ENCODE measurements at places on chromosomes 5 and 9.

DNA sequence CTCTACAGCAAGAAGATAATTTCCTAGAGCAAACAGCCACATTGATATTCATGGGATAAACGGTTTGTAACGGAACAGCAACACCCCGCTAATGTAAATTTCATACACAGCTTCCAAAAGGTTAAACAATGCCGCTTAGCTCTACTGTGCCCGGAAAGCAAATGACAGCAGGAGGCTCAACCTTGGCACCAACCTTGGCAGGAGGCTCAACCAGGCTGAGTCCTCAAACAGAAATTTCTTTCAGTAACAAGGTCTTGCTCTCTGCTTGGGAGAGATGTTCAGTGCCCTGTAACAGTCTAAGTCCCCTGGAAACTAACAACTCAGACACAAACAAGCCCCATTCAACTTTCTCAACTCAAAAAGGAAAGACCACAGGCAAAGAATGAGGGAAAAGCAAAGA lies 11.1 kb upstream of the PPP1R2B start:
- DNase-seq = no peak

GRCh38 chr9:93247892-93248291 lies 64.0 kb downstream of the WNK2 start:
- DNase-seq = no peak

DNA sequence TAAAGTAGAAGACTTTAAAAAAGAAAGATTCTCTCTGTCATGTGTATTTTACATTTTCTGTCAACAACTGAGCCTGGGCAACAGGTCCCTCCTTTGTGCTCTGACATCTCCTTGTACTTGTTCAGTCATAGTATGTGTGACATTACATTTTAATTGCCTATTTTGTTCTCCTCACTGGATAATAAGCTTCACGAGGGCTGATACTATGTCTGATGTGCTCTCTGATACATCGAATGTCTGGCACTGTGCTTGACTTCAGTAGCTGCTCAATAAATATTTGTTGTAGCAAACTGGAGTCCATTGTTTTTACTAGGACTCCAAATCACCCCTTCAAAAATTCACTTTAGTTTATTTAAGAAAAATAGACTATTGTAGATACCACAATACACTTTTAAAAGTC lies 482.0 kb downstream of the RASEF start:
- DNase-seq = no peak

- DNase-seq = peak; percentile 29
Measured at GRCh38 chr9:91036826-91037510, 235.3 kb downstream of the SYK start.

DNA sequence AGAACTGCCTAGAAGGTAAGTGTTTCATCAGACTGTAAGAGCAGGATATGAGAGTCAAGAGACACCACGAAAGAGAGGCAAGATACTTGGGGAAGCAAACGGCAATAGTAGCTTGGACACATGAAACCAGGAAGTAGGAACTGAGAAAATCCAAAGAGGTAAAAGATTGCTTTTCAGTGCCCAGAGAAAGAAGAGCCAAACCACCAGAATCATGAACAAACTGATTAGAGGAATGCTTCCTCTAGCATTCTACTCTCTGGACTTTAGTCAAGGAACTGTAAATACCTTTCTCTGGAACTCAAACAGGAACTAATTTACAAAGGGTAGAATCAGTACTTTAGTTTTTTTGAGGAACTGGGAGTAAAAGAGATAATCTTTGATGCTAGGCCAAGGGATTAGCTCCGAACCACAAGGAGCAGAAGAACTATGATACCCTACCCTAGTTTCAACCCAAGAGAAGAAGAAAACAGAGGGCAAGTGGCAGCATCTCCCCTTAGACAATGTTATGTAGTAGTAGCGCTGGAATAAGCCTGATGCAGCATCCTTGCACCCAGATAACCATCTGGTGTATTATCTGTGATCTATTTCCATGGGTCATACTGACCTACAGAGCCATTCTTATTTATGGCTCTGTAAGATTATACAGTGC lies 41.3 kb downstream of the EFCAB9 start:
- no peak for DNase-seq

DNA sequence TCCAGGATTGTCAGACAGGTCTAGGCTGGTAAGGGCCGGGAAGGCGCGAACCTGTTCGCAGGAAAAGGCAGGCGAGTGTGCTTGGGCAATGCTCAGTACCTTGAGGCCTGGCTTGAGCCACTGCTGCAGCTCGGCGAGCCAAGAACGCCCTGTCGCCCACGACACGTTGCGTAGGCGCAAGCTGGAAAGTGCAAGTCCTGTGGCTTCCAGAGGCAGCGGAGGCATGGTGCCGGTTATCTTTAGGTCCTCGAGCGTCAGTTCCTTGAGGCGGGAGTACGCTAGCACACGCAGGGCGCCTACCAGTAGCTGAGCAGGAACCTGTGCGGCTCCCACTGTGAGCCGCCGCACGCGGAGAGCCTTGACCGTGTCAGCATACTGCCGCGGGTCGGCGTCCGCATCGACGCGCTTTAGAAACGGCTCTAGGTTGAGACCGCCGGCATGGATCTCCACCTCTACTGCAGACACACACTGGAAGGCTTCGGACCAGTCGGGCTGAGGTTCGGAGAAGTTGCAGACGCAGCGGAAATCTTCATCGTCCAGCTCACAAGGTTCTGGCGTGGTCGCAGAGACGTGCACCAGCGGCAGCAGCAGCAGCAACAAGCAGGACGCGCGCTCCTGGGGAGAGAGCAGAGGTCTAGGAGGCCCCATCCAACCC lies 482 bp downstream of the CD14 start:
- no peak for DNase-seq

DNA sequence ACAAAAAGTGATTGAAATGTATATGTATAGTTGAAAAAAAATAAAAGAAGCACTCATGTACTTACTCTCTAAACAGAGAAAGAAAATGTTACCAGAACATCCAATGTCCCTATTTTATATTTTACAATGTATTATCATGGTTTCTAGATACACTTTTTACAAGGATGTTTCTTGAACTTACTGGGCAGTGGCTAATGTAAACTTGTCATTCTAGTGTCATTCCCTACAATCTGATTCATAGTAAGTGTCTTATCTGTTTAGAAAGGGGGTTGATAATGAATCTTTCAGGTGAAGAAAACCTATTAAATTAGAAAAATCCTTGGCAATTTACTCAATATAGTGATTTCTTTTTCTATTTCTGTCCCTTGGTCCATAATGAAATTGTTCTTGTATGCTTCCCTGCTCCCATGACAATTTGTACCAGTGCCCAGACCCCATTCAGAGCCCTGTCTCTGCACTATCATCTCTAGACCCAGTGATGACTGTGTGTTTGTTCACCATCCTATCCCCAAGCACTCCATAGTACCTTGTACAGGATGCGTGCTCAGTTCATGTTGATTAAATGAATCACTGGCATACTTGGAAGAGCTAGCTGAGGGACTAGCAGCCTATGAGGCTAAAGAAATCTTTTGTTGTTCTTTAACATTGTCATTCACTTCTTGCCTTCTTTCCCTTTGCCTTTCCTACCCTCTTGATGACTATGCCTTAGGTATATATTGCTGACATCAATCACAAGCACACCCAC lies 101.2 kb downstream of the HMHB1 start:
- DNase-seq = no peak

DNA sequence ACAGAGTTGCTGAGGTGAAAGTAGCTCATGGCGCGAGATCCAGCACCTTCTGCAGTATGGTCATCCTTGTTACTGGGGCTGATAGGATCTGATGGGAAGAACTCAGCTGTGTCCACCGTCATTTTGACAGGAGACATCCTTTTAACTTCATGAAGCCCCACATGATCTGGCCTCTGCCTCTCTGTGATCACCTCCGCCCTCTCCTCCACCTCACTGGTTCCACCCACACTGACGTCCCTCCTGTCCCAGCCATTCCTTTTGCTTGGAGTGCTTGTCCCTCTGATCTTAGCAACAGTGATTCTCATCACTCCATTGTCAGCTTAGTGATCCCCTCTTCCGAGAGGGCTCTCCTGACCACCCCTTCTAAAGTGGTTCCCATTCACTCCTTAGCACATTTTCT lies 25.8 kb downstream of the NEUROG1 start:
- DNase-seq = no peak

GRCh38 chr9:126050605-126050990 lies 276.0 kb upstream of the MVB12B start:
- no peak for DNase-seq

GRCh38 chr9:84850830-84851392 lies 181.4 kb downstream of the NTRK2 start:
- no peak for DNase-seq

DNA sequence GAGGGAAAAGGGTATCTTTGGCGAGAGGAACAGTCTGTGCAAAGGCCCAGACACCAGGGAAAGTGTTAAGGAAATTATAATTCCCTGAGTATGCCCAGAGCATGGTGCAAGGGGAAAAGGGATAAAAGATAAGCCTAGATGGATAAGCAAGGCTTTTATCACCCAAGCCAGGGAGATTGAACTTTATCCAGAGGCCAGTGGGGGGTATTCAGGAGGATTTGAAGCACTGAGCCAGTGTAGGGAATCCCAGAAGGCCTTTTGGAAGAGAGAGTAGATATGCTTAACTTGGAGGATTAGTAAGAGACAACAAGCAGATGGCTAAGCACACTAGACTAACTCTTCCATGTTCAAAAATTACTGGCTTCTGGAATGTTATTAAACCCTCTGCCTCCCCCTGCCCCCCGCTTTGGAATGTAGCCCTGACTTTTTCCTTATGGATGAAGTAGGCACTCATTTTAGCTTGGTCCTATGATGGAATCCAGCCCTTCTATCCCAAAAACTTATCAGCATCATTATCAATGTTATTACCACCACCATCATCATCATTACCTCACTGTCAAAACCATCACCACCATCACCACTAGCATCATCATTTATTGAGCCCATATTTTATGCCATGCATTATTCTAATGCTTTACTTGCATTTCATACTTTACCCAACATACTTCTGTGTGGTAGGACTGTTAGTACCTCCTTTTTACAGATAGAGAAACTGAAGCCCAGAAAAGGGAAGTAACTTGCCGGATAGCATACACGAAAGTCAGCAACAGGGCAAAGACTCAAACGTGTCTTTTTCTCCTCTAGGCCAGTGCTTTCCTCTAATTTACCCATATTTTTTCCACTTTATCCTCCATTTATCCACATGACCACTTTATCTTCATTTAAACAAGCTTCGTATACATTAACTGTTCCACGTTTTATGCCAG lies 237.0 kb downstream of the PAPPA start:
- DNase-seq = no peak

- DNase-seq = no peak
Measured at GRCh38 chr9:114829574-114830440, 24.0 kb upstream of the TNFSF15 start.

DNA sequence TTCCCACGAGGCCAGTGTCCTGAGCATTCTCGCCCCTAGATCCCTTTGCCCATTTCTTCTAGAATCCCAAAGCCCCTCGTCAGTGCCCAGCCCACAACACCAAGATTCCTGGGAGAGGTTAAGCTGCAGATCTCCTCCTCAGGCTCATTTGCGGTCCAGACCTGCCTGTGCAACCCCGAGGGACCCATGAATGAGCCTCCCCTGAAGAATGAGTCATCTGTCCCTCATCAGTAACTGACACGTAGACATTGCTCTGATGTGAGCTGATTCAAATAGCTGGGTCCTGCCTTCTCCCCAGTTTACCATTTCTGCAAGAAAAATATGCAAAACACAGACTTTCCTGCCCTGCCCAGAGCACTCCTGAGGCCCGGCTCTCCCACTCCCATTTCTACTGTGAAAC lies 92.8 kb downstream of the ADCY2 start:
- DNase-seq = no peak

DNA sequence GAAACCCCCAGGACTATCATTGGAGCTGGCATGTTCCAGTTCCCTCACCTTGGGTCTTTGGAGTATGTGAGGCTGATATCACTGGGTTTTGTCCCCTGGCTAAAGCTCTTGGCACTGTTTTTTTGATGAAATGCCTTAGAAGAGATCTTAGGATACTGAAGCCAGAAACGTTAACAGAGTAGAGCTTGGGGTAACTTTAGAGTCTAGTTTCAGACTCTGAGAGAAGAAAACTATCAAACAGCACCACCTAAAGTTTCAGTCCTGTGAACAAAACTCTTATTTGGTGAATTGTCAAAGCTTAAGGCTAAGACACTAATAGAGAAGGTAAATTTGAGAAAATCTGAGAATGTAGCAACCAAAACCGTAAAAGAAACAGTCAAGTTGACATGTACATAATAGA lies 111.7 kb upstream of the PUM3 start:
- no peak for DNase-seq

GRCh38 chr9:134959126-134959970 lies 41.6 kb upstream of the FCN1 start:
- DNase-seq = no peak

DNA sequence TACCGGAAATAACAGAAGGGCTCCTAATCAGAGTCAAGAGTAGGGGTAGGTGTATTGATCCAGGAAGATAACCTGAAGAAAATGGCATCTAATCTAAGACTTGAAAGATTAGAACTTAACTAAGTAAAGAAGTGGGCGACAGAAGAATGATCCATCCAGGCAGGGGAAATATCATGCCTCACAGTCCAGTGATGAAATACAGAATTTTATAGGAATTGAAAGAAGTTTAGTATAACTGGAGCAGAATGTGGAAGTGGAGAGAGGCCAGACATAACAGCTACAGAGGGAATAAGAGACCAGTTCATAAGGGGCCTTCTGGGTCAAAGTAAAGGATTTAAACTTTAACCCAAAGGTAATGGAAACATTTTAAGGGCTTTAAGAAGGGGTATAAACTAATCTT lies 42.2 kb downstream of the ERP44 start:
- DNase-seq = no peak

- no peak for DNase-seq
Measured at GRCh38 chr5:177310757-177311391, 824 bp downstream of the MXD3 start.

DNA sequence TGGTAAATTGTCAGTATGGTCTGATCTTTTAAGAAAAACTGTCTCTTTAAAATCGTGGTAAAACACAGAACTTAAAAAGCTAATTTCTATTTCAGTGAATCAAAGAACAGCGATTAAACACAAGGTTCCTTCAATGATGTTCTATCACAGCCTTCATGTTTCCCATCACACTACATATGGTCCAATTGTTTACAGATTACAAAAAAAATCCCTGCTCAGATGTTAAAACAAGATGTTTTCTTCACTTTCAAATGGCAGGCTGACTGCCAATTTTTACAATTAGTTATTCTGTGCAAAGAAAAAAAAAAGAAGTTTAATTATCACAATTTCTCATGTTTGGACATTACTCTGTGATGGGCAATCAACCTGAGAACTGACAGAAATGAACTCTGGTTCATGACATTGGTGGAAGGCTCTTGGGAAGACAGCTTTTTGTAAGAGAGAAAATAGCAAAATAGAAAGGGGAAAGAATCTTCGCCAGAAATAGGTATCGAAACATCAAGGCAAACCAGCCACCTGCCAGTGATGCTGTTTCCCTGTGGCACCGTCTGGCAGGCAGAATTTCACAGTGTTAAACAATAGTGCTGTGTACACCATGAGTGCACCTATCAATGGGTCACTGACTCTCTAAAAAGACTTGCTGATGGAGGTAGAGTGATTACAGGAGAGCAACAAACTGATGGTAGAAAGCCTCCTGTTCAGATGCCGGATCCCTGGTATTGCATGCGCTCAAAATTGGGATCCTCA lies 1020.0 kb upstream of the ARRDC3 start:
- no peak for DNase-seq

GRCh38 chr9:20511686-20512085 lies 110.6 kb downstream of the MLLT3 start:
- DNase-seq = no peak

GRCh38 chr5:122101636-122102285 lies 23.7 kb upstream of the LOX start:
- DNase-seq = no peak

All from stimulated activated CD4-positive, alpha-beta T cell treated with anti-CD3 and anti-CD28 coated beads, TNF-alpha, amount 100 ng/mL, for 4 hours (primary cell).